Caki2 (cell line): ENCODE measurements at places on chromosomes 7 and 10. TPM values are rescaled to one million over a fixed set of nuclear protein-coding genes. Genes with fewer than 3 reads are reported as not detected.

DNA sequence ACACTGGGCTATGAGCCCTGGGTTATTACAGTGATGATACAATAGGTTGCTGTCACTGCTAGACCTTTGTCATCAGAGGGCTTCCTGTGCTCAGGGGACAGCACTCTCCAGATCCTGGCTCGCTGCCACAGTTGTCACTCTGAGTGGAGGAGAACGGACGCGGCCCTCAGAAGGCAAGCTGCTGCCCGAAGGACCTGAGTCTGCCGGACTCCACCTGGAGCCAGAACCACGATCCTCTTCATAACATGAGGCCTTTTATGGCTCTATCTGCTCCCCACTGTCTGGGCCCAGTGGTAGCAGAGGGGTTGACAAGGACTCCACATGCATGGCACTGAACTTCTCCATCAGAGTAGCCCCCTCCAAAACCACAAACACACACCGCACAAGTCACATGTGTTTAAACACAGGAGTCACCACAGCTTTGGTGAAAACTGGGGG lies 94.7 kb upstream of the EFCAB10 start:
- no peak for DNase-seq

GRCh38 chr7:17598846-17599245 lies 300.4 kb downstream of the AHR start:
- no peak for DNase-seq

DNA sequence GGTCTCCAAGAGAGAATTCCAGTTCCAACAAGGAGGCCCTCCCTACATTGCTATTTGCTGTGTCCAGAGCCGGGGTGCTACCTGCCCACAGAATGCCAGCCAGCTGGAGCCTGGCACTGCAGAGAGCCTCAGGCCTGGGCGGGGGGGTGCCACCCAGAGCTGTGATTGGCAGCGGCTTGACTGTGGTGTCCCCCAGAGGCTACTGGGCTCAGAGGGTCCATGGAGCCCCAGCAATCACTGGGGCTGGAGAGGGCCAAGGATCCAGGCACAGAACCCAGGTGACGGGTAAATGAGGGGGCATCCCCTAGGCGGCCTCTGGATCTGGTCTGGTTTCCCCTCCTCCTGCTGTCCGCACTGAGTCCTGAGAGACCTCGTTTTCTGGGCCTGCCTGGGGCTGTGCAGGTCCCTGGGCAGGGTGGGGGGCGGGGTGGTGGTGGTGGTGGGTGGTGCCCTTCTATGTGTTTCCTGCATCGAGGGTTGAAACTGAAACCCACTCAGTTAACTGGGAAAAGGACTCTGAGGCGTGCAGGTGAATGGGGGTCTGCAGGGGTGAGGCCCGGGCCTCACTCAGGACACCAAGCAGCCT lies 12.6 kb downstream of the DPYSL4 start:
- no peak for DNase-seq

- DNase-seq = no peak
Measured at GRCh38 chr7:143299840-143300239, 11.7 kb downstream of the CASP2 start.

- DNase-seq = no peak
Measured at GRCh38 chr10:61751599-61751998, 88.9 kb downstream of the CABCOCO1 start.

DNA sequence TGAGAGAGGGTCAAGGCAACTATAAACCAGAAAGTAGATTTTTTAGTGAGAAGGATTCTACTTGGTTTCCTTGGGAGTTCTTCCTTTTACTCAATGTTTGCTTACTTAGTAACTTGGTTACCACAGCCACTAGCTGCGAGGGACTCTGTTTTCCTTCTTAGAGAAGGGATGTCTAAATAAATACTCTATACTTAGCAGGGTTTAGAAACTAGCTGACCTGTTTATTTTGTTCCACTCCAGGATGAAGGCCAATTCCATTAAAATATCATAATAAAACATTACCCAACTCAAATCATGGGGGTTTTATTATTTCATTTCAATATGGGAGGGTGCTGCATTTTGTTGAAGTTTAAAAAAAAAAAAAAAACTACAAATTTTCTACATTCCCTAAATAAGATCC lies 87.3 kb downstream of the PPP1R3A start:
- DNase-seq = peak; percentile 6

DNA sequence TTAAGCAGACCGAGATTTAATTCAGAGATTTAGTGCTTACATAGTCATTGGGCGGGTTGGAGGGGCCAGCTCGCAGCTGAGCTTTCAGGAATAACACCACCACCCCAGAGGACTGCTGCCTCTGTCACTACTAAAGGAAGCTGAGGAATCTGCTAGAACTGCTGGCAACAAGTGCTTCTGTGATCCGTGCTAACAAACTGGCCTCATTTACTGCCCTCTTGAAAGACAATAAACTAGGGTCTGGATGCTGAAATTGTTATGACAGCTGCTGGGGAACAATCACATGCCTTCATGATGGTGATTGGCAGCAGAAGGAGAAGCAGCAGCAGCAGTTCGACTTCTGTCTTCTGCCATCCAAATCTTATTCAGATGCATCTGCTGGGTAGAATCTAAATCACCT lies 285.5 kb upstream of the TAC1 start:
- no peak for DNase-seq

GRCh38 chr7:96685353-96685752 lies 24.3 kb downstream of the SEM1 start:
- DNase-seq = no peak

GRCh38 chr10:88465765-88466164 lies 117.4 kb downstream of the RNLS start:
- no peak for DNase-seq

DNA sequence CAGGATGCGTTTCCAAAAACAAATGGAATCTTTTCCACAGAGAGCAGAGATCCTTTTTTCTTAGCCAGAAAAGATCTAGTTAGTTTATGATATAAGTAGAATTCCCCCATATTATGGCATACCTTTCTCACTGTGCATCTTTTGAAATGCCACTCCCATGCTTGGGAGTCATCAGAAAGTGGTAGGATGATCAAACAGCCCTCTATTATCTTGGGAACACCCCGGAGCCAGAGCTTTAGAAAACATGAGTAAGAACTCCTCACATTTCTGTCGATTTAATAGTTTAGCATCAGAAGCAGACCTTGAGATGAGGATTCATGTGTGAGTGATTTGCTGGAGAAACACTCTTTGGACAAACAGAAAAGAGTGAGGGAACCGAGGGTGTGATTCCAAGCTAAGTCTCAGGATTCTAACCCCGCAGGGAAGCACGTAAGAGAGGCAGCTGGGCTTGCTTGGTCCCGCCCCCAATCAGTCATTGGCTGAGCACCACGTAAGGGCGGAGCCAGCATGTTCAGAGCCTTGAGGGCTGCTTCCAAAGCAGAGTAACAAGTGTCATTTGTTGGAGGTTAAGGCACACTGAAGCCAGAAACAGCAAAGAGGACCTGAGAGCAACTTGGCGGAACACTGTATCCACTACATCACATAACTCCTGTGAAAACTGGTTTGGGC lies 43.7 kb upstream of the NXPH1 start:
- DNase-seq = peak; percentile 56

DNA sequence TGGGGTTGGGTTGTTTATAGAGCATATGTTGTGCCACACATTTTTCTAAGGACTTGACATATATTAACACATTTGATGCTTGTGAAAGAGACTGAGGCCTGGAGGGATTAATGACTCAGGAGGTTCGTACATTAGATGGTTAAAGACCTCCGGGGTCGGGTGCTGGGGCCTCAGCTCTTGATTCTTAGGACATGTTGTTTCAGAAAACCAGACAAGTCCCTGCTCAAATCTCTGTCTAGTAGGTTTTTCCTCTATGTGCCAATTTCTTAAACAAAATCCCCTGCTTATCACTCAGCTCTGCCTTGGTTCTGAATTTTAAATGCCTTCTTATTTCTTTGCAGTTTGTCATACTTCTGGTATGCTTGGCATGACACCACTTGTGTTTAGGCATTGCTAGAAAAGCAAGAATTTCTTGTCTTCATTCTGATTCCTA lies 5.8 kb downstream of the UPP1 start:
- DNase-seq = no peak

DNA sequence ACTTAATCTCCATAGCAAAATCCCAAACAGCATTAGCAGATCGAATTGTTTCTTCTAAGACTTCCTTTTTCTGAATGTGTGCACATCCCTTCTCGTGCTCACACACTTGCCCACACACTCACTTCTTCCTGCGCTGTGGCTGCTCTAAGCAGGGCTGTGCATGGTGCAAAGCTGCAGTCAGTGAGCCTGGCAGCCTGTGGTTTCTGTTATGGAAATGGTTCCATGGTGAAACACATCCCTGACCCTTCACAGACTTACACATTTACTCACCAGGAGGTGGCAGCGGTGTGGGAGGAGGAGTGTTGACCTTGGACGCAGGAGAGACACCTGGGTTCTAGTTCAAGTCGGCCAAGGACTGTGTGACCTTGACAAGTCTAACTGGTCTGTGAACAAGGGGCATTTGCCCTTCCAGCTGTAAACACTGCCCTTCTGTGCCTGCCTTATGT lies 24.9 kb downstream of the MTURN start:
- DNase-seq = no peak

GRCh38 chr7:94249631-94250030 lies 145.1 kb upstream of the COL1A2 start:
- DNase-seq = no peak

GRCh38 chr7:77461246-77461645 lies 45.1 kb upstream of the GSAP start:
- DNase-seq = no peak

GRCh38 chr7:84524714-84525694 lies 330.4 kb upstream of the SEMA3A start:
- DNase-seq = no peak

FRMPD2 gene
- 0.91 and 1.2 TPM in 2 replicates for total RNA-seq

SPDYE6 gene
- not detected in 2 replicates for total RNA-seq

LLCFC1 gene
- not detected in 2 replicates for total RNA-seq

SPRN gene
- total RNA-seq = not detected in 2 replicates

SDK1 gene
- 8.7 and 9.1 TPM in 2 replicates for total RNA-seq
